ENCODE measurements at places on chromosomes 2 and 18.

DNA sequence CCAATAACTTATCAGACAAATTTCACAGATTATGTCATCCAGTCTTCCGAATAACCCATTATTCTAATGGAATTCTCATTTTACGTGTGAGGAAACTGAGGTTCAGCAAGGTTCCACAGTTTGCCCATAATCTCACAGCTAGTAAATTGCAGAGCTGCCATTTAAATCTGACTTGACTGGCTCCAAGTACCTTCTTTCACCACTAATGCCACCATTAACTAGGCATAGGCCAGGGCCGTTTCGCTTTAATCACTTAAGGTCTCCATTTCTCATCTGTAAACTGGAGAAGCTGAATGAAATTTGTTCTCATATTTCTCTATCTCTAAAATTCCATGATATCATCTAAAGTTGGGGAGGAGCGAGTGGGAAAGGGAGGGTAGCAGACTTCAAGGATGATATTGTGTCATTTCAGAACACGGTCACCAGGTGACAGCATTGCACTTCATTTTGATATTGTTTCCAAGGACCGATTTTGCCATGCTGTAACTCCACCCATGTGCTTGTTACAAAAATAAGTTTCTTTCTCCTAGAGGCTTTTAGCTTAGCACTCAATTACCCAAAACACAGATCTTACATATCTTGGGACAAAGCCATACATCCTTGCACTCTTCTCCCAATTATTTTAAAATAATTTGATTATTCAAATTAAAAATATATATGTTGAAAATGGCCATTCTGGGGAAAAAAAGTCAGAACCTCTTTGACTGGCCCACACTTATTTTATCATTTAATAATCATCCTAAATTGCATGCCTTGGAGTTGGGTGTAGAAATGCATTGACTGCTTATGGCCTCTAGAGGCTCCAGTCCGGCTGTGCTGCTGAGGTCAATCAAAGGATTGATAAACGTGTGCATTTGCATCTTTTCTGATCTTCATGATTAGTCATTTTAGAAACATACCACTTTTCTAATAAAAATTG, 123.8 kb downstream of the AKAIN1 start:
- DNase-seq: peak; percentile 2

GRCh38 chr2:172893671-172894070, 158.0 kb downstream of the RAPGEF4 start:
- no peak for DNase-seq

GRCh38 chr2:9191041-9191481, 15.6 kb upstream of the ASAP2 start:
- no peak for DNase-seq

DNA sequence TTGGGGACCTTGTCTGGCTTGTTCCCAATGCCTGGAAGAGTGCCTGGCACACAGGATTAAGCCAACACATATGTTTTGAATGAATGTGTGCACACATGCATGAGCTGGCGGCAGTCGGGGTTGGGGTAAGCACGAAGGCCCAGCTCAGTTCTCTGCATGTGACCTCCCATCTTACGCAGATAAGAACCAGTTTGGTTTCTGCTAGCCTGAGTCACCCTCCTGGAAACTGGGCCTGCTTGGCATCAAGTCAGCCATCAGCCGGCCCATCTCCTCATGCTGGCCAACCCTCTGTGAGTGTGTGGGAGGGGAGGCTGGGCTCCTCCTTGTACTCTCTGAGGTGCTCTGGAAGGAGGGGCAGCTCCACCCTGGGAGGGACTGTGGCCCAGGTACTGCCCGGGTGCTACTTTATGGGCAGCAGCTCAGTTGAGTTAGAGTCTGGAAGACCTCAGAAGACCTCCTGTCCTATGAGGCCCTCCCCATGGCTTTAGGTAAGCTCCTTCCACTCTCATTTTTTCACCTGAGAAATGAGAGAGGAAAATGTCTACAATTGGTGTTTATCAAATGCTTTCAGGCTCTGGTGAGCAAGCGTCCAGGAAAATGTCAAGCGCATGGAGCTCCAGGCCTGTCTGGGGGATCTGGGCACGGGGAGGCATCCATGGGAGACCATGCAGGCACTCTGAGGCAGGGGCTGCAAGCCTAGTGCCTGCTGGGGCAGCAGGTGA, 9.7 kb upstream of the IL1RN start:
- no peak for DNase-seq

- DNase-seq: no peak
Observed at GRCh38 chr2:10471955-10472354, 23.8 kb upstream of the ODC1 start.

All from GM18507 (cell line).